CD4-positive, alpha-beta T cell treated with Interleukin-17A for 1 hour (primary cell): ENCODE measurements at places on chromosomes 11 and 22.

DNA sequence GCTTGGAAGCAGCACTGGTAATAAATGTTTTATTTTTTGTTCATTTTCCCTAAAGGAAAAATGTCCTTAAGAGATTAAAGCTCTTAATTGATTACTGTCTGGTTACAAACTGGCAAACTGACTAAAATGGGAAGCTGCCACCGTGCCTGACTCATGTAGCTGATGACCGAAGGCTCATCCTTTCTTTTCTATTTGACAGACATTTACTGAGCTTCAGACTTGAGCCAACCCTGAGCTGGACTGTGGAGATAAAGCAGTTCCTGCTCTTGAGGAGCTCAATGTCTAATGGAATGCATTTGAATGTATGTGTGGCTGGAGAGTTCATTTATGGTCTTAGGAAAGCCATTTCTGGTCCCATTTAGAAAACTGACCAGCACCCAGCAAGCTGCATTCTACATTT, 91.3 kb downstream of the RNF169 start:
- DNase-seq = no peak

DNA sequence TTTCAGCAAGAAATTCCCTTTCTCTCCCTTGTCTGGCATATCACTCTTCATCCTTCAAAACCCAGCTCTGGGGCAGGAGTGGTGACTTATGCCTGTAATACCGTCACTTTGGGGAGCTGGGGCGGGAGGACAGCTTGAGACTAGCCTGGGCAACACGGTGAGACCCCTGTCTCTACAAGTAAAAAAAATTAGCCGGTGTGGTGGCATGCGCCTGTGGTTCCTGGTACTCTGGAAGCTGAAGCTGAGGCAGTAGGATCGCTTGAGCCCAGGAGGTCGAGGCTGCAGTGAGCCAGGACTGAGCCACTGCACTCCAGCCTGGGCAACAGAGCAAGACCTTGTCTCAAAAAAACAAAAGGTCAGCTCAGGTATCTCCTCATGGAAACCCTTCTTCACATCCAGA, 1.4 kb upstream of the RCE1 start:
- no peak for DNase-seq

GRCh38 chr22:17990147-17990546, 34.2 kb downstream of the MICAL3 start:
- no peak for DNase-seq

GRCh38 chr11:13324709-13325108, 47.1 kb downstream of the BMAL1 start:
- no peak for DNase-seq

GRCh38 chr11:86492370-86493010, 117.8 kb downstream of the CCDC81 start:
- no peak for DNase-seq
